ENCODE measurements at places on chromosomes 3 and 15. TPM values are rescaled to one million over a fixed set of nuclear protein-coding genes. Genes with fewer than 3 reads are reported as not detected.

DNA sequence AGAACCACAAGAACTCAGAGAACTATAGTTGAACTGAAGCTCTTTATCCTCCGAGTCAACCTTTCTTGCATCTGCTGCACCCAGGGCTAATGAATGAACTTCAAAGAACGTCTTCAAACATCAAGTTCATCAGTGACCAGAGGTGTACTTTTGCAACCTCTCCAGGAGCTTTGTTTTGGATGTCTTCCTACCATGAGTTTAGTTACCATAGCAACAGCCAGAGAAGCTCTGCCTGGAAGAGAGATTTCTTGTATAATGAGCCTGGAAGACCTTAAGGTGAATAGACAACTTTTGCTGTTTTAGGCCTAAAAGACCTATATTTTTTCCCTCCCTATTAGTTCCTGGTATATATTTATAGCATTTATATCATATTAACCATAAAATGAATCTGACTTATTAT lies 9.1 kb downstream of the ACTC1 start:
- no peak for DNase-seq

DNA sequence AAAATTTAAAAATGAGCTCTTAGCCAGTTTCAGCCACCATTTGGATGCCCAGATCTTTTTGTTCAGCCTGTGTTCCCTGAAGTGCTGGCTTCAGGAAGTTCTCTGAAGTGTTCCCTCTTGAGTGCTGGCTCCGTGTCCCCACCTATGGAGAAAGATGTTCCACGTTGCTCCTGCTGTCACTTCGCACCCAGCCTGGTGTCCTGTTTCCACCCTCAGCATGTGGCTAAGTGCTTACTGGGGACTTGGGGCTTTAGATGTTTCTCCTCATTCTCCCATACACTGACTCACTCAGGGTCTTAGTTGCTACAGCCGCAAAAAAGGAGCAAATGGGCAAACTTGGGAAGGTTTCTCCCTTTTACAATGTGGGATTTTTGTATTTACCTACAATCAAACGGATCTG lies 16.6 kb downstream of the CHCHD6 start:
- DNase-seq: no peak

GRCh38 chr3:41740374-41740886 lies 221.5 kb downstream of the ULK4 start:
- no peak for DNase-seq

- no peak for DNase-seq
Measured at GRCh38 chr15:66164788-66165187, 88.8 kb downstream of the MEGF11 start.

GRCh38 chr3:145457825-145458552 lies 703.0 kb downstream of the PLOD2 start:
- DNase-seq: no peak

DNA sequence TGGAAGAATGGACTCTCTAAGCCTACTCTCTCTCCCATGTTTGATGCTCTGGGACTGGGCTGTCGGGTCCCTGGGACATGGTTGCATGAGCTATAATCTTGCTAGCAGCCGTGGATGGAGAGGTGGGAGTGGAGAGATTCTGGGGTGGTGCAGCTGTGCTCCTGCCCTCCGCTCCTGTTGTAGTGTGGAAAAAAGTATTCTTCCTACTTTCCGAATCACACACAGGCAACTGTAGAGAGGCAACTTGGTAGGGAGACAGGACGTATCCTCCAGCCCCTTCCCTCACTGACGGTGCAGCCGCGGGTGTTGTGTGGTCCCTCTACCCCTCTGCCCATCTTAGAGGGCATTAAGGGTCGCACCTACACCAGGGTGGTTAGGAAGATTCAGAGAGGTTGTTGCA lies 281.4 kb upstream of the TLE3 start:
- DNase-seq: no peak

- DNase-seq: peak; percentile 42
Measured at GRCh38 chr3:50299929-50300680, 900 bp upstream of the HYAL3 start.

GRCh38 chr3:59084583-59084982 lies 34.8 kb upstream of the CFAP20DC start:
- DNase-seq: no peak

DNA sequence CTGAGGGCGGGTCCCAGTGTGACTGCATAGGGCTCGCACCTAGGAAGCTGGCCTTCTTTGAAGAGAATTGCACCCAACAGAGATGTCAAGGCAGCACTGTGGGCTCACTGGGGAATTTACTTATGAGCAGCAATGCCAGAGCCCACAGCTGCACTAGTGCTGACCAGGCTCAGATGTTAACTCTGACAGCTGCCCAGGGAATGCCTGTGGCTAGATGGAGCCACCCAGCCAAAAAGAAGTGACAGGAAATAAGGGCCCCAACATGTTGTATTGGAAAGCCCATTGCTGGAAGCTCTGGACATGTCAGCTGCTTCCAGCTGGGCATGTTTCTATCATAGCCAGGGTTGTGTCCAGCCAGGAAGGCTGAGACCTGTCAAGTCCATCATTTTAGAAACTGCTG lies 90.9 kb upstream of the ZNF280D start:
- DNase-seq: no peak

DNA sequence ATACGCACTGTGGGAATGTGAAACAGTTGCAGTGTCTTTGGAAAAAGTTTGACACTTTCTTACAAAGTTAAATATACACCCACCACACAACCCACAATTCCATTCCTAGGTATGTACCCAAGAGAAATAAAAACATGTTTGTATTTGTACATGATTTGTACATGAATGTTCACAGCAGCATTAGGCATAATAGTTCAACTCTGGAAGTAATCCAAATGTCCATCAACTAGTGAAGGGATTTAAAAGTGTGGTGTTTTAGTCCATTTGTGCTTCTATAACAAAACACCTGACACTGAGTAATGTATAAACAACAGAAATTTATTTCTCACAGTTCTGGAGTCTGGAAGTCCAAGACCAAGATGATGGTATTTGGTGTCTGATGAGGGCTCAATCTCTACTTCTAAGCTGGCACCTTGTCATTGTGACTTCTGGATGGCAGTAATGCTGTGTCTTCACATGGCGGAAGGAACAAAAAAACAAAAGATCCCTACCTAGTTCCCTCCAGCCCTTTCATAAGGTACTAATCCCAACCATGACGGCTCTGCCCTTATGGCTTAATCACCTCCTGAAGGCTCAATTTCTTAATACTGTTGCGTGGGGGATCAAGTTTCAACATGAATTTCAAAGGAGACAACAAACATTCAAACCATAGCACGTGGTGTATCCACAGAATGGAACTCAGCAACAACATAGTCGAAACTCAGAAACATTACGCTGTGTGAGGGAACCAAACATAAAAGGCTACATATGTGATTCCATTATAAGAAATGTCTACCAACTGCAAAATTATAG lies 120.5 kb downstream of the AQP9 start:
- no peak for DNase-seq

- no peak for DNase-seq
Measured at GRCh38 chr3:175421902-175422301, 562.8 kb downstream of the NAALADL2 start.

DNA sequence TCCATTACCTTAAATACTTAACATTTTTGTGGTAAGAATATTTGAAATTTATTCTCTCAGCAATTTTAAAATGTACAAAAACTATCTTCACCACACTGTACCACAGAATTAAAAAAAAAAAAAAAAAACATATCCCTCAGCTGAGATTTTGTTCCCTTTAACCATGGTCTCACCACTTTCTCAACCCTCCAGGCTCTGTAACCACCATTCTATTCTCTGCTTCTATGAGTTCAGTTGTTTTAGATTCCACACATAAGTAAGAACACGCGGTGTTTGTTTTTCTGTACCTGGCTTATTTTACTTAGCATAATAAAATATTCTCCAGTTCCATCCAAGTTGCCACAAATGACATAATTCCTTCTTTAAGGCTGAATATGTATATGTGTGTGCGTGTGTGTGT lies 41.5 kb downstream of the CSNK1G1 start:
- DNase-seq: no peak

DNA sequence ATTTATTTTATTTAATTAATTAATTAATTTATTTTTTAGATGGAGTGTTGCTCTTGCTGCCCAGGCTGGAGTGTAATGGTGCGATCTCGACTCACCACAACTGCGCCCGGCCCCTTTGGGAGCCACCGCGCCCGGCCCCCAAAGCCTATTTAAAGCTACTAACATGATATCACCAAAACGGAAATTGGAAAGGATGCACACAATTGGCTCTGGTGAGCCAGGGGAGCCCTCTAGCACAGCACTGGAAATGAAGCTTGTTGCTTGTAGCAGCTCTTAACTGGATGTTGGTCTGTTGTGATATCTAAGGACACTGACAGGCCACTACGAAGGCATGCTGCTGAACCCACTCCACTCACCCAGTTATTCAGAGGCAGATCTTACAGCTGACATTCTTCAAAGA lies 104.5 kb downstream of the IGF2BP2 start:
- no peak for DNase-seq

DNA sequence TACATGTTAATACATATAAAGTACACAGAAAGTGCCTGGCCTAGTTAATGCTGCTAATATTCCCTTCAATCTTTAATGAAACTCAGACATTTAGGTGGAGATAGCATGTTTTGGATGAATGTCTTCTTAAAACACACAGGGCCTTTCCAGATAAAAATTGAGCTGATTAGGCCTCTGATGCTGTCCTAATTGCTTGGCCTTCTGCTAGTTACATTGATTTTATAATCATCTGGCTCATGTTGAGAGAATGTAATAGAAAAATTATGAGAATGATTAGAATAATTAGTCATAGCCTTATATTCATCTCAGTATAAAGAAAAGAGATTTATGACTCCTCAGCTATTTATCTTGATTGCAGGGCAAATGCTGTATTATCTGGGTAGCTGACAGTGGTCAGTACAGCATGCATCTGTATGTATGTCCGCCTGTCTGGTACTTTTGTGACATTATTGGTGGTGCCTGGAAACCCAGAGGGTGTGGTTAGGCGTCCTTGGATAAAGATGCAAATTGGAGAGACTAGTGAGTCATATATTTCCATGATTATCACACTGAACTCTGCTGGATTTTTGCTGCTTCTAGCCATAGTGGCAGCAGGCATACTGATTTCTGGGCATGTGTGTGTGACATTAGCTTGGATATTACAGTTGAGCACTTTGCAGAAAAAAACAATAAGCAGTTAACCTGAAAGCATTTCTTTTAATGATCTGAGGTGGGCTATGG lies 120.8 kb downstream of the FEZF2 start:
- DNase-seq: no peak

- no peak for DNase-seq
Measured at GRCh38 chr3:130956281-130956680, 62.4 kb downstream of the ATP2C1 start.

GRCh38 chr3:15327941-15328340 lies 4.4 kb downstream of the SH3BP5 start:
- DNase-seq: no peak

DNA sequence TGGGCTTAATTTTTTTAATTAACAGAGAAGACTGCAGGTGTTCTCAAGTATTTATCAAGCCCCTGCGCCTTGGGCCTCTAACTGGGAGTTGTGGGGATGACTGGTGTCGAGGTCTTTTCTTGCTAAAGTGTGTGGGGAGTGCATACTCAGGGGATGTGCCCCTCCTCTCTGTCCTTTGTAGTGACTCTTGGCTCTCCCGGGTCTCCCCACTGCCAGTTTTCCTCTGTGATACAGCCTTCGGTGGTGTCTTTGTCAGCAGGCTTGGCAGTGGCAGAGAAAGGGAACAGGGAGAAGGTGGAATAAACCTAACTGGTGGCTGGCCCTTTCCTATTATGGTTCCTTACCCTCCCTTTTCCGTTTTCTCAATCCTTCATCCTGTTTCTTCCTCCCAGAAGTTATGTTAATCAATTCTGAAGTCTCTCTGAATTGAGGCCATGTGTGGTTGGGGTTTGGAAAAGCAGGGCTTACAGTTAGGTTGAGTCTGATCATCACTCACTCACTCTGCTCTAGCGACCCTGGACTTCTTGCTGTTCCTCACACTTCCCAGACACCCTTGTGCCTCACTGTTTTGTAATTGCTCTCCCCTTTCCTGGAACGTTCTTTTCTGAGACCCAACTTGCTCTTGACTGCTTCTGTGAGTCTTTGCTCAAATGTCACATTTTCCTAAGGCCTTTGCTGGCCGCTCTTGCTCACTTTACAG lies 158.1 kb downstream of the PTPRG start:
- DNase-seq: no peak

DNA sequence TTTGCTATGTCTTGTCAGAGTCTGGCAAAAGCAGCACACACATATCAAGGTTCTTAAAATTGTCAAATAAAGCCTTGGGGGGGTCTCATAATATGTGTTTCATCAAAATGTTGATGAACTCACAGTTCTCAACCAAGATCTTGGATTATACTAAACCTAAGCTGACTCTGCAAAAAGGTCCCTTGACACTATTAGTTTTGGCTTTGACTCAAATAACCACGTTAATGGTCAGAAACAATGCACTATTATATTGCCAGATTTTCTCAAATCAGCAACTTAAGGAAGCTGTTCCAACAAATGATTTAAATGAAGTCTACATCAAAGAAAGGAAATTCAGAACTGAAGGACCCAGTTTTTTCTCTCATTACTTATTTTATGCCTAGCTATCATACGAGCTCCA lies 1063.9 kb downstream of the ROBO1 start:
- no peak for DNase-seq

- no peak for DNase-seq
Measured at GRCh38 chr15:50190723-50191122, 8.7 kb downstream of the SLC27A2 start.

DNA sequence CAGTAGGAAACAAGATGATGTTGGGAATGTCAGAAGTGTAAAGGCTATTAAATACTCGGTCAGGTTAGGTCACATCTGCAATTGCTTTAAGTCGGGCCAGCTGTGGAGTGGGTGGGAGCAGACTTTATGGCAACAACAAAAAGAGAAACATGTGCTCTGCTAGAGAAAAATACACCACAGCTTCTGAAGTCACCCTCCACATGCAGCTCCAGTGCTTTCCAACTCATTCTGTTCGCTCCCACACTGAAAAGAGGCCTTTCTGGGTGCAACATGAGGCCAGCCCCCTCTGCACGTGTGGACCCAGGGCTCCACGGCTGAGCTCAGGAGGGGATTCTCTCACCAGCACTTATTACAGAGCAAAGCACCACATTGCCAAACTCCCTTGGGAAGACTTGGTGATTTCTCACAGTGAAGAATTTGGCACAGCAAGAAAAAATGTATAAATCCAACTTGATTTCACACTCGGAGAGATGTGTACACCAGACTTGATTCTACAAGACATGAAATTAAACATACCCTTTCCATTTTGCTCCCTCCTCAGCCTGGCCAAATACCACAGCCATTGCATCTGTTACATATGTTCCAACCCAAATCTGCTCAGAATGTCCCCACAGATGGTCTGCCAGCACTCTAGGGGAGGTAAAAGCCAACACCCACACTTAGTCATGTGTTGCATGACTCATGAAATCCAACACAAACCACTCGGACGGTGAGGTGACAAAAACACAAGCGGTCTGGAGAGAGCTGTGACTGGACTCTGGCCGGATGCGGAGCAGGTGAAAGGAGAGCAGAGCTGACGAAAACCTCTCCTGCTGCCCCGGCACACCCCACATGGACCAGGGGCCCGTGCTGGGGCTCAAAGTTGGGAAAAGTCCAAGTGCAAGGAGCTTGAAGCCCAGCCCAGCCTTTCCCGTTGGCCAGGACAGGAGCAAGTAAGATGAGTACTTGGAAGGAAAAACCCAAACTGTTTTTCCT lies 74.6 kb downstream of the ITGB5 start:
- no peak for DNase-seq

- no peak for DNase-seq
Measured at GRCh38 chr3:148343416-148343815, 354.3 kb upstream of the AGTR1 start.

SNX22 gene
- total RNA-seq: 0.74 TPM

GOLGA6D gene
- total RNA-seq: not detected

IL5RA gene
- 0.04 TPM for total RNA-seq

CPN2 gene
- not detected for total RNA-seq

BCL2A1 gene
- total RNA-seq: 3.2 TPM

NR2F2 gene
- total RNA-seq: 15.8 TPM

SH2D7 gene
- total RNA-seq: 0.14 TPM

AADAC gene
- total RNA-seq: 2.7 TPM
